Cortex of kidney (tissue), 1 donor: ENCODE measurements at places on chromosomes 12 and 14.

- no peak for DNase-seq
These were observed 16.2 kb upstream of the COX6A1 start for GRCh38 chr12:120421701-120422100.

DNA sequence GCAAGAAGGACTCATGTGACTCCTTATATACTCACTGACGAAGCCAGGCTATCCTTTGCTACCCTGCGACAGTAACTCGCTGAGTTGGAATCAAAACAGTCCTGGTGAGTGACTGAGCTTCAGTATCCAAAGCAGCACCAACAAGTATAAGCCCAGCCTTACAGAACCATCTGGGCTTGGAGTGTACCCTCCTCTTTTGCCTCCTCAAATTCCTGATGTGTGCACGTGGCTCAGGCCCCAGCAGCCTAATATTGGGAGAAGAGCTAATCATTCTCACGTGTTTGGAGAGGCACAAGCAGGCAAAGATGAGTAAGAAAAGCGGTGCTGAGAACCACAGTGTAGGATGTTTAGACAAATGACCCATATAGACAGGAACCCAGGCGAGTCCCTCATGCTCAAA lies 34.4 kb downstream of the PPTC7 start:
- no peak for DNase-seq

DNA sequence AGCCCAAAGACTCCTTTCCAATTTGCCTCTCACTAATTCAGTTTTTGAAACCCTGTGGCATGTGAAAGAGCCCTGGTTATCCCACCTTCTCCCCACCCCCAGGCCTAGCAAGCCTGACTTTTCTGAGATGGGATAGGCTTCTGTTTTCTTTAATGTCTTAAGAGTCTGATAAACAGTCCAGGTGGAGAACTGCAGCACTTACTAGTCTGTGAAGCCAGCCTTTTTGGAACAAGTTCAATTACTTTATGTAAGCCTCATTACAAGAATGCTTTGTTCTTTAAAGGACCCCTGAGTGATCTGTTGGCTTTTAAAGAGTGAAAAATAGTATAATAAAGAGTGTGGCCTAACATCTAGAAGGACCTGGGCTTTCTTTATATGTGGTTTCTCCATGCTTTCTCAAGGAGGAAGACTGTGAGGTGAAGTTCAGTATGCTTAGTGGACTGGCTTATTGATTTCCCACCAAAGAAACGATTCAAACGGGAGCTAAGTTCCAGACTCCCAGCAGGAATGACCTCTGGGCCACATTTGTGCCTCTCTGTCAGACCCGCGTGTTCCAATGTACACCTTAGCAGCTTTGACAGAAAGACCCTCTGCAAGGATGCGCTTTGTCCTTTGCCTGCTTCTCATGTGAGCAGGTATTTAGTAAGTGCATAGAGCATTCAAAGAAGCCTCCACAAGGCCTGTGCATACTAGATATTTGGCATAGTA lies 129.5 kb downstream of the DAAM1 start:
- DNase-seq, result no peak

GRCh38 chr12:9024512-9024911 lies 35.2 kb downstream of the KLRG1 start:
- no peak for DNase-seq

- no peak for DNase-seq
These were observed 85.6 kb downstream of the DICER1 start for GRCh38 chr14:95071649-95072280.

- no peak for DNase-seq
These were observed 377.6 kb upstream of the ATP2B1 start for GRCh38 chr12:90086281-90086680.

- no peak for DNase-seq
These were observed at the start of gene JAG2 for GRCh38 chr14:105168496-105168978. Gene JAG2 (minus strand): TSS chr14:105168776. CDS start chr14:105168420, 356 bp downstream.

GRCh38 chr14:61661471-61662400 lies 33.6 kb upstream of the HIF1A start:
- no peak for DNase-seq
